ENCODE measurements at places on chromosomes 7 and 10.

DNA sequence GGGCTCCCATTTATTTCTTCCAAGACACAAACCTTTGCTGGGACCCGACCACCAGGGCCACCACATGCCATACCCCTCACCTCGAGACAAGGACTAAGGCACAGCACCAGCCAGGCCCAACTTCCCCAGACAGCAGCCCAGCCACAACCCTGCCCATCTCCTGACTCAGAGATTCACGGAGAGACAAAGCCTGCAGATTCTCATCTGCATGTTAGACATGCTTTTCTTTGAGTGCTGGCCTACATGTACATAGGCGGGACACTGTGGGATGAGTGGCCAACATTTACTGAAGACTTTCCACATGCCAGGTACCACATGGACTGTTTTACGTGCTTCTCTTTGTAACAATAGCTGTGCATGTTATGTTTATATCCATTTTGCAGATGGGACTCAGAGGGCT is 221.3 kb upstream of the ZMIZ1 start:
- no peak for DNase-seq

DNA sequence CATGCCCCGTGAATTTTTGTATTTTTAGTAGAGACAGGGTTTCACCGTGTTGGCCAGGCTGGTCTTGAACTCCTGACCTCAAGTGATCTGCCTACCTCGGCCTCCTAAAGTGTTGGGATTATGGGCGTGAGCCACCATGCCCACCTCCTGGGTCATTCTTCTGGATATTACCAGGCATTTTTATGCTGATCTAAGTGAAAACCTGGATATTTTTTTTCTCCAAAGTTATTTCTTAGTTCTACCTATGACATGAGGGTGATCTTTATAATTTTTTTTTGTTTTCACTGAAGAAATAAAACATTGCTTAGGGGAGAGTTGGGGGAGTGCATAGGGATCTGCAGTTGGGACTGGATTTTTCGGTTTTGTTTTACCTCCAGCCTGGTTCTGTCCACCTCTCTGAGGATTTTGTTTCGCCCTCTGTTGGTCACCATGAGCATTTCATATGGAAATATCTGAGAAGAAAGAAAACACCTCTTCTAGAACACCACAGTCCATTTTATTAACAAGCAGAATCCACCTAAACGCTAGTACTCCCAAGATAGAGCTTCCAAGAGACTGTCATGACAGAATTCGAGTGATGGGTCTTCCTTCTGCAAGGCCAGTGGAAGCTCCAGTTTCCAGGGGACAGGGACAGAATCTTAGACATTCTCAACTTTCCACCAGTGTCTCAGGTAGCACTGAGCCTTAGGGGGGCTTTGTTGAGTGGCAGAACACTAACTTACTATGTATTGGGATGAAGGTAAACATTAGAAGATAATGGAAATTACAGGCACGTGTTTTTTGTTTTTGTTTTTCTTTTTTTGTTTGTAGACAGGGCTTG is 33.4 kb upstream of the AFAP1L2 start:
- DNase-seq, result no peak

- DNase-seq, result no peak
Measured at GRCh38 chr10:11522821-11523245, 88.6 kb downstream of the USP6NL start.

GRCh38 chr10:128883231-128884032 is 583.6 kb upstream of the MGMT start:
- no peak for DNase-seq

DNA sequence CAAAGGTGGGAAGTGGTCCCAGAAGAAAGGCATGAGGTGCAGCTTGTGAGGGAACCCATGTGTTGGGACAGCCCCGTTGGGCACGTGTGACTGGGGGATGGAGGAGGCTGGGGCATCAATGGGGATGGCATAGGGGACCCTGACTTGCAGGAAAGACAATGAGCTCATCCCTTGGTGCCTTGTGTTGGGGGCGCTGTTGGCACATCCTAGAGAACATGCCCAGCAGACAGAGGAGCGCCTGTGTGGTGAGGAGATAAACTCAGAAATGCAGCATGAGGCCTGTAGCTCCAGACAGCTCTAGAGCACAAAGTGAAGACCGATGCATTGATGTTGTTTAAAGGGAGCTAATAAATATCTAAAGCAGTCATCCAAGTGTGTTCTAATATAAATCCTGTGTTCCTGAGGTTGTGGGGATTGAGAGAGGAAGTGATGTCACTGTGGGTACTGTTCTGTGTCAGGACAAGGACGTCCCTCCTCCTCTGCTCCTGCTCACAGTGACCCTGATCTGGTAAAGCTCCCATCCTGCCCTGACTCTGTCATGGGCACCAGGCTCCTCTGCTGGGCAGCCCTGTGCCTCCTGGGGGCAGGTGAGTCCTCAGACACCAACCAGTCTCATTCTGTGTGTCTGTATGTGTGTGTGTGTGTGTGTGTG is 126.1 kb upstream of the PRSS58 start:
- no peak for DNase-seq

DNA sequence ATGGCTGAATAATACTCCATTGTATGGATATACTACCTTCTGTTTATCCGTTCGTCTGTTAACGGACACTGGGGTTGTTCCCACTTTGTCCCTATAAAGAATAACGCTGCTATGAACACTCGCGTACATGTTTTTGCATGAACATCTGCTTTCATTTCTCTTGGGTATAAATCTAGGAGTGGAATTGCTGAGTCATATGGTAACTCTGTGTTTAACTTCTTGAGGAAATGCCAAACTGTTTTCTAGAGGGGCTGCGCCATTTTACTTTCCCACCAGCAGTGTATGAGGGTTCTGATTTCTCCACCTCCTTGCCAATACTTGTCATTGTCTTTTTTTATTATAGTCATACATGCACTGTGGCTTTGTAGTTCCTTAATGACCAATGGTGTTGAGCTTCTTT is 20.6 kb upstream of the RASSF4 start:
- DNase-seq, result no peak

GRCh38 chr10:12594448-12594944 is 245.1 kb downstream of the CAMK1D start:
- DNase-seq, result no peak

- DNase-seq, result no peak
Measured at GRCh38 chr10:59829601-59830000, 76.3 kb upstream of the MRLN start.

- DNase-seq, result no peak
Measured at GRCh38 chr10:84004221-84004620, 135.1 kb upstream of the GHITM start.

DNA sequence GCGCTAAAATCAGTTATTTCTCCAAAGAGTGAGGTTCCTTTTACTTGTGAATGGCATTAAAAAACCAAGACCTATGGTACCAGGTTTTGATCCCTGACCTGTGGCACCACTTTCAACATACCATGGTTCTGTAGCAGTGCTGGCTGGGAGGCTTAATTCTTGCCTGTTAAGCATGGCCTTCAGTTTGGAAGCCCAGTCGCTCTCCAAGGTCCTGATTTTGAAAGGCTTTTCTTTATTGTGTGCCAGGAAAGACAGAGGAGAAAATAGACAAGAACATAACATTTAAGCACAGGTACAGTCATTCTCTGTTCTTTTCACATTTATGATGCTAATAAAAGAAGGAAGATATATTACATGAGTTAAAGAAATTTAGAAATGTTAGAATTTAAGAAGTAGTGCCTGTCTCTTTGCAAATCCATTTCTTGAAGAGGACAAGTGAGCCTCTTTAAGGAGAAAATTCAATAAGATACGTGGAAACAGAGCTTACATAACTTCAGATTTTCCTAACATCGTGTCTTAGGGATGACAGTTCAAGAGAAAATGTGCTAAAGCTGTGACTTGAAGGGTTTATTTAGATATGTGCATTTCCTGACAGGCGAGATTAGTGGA is 357.6 kb downstream of the DPP6 start:
- DNase-seq, result peak; percentile 78

DNA sequence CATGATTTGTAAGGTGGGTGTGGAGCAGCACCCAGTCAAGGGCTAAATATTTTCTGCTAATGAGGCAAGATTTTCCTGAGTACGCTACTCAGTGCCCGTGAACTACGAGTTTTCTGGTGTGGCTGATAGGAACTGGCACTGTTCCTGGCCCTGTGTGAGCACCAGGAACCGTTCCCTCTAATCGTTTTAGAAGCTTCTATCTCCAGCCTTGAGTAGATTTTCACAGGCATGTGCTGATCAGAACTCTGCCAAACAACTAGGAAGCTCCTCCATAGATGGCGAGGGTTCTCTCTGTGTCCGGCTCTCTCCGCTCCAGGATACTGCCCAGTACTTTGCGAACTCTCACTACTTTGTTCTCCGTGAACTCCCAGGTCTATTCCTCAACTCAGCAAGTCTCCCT is 17.7 kb downstream of the TRIM4 start:
- no peak for DNase-seq

DNA sequence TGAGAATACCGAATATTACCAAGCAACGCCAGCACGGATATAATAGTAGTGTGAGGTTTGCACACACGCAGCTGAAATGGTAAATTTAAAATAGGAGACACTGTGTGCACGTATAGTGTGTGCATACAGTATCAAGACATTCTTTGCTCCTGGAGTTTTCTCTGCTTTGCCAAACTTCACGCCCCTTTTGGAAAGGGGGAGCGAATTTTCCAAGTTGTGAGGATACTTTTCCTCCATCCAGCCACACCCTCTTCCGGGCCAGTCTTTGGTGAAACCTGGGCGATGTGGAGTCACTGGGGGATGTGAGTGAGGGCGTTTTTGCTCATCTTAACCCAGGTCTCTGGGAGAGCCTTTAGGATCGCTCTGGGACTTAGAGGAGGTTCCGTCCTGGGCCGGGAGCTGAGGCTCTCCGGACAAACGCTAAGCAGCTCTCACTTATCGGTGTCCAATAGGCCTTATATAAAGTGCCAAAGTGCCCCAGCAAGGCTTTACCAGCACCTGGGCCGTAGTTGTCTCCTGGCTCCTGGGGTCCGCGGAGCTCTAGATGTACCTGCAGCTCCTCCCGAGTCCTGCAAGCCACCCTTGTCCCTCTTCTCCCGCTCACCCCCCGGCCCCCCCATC is 160.0 kb upstream of the MKI67 start:
- no peak for DNase-seq

DNA sequence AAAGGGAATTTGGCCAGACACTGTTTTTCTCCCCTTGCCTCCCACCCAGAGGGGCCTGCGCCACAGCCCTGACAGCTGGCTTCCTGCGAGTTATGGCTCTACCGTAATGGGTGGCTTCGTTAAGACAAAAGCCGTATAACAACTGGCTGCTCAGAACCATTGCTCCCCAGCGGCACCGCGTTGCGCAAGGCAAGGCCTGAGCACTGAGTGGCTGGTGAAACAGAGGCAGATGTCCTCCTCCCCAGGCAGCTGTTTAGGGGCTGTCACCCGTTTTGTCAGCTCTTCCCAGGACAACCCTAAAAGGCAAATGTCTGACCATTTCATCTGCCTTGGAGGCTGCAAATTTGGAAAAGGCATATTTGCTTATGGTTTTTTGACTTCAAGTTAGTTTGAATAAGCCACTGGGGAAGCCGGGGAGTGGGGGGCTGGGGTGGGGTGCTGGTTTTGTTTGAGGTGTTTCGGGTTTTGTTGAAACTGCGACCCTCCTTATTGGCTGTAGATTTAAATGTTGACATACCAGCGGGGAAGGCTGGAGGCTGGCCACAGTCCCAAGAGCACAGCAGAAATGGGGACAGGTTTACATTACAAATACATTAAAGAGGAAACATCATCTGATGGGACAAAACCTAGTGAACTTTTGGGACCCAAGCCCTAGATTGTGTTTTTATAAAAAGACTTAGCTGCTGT is 681 bp upstream of the SPOCK2 start:
- DNase-seq, result no peak

DNA sequence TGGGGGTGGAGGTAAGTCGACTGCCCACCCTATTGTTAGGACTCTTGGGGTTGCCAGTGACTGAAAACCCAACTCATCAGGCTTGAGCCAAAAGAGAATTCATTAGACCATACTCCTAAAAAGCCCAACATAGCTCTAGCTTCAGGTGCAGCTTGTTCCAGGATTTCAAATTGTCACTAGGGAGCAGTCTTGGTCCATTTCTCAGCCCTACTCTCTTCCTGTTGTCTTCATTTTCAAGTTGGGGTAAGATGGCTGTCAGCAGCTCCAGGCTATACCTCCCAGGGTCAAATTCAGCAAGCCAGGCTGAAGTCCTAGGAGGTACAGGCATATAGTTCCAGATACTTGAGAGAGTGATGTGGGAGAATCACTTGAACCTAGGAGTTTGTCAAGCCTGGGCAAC is 14.9 kb upstream of the COL13A1 start:
- DNase-seq, result no peak

DNA sequence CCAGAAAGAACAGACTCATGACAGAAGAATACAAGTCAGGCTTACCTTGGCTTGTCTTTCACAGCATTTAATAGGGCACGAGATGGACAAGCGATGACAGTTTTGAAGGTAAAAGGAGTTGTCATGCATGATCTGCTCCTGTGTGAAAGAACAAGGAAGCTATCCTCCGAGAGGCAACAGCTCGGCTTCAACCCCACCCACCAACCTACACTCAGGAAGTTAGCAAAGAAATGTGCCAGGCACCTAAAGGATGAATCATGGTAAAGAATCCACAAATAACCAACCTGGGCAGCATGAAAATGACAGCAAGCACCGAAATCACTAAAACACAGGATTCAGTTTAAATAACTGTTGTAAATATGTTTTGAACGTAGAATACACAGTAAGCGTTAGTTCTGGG is 700.2 kb downstream of the TYW1 start:
- DNase-seq, result no peak

DNA sequence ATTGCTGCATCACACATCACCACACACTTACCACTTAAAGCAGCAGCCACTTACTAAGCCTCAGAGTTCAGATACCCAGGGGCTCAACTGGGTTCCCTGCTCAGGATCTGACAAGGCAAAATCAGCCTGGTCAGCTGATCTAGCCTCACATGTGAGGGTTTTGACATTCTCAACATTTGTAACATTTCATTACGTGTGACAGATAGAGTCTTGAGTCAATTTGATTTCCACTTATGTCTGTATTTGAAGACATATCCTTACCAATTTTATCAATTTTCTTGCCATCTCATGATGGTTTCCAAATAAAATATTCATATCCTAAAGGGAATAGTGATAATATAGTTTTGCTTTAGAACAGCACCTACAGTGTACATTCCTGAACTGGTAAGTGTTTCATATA is 494.7 kb upstream of the PFKP start:
- no peak for DNase-seq

DNA sequence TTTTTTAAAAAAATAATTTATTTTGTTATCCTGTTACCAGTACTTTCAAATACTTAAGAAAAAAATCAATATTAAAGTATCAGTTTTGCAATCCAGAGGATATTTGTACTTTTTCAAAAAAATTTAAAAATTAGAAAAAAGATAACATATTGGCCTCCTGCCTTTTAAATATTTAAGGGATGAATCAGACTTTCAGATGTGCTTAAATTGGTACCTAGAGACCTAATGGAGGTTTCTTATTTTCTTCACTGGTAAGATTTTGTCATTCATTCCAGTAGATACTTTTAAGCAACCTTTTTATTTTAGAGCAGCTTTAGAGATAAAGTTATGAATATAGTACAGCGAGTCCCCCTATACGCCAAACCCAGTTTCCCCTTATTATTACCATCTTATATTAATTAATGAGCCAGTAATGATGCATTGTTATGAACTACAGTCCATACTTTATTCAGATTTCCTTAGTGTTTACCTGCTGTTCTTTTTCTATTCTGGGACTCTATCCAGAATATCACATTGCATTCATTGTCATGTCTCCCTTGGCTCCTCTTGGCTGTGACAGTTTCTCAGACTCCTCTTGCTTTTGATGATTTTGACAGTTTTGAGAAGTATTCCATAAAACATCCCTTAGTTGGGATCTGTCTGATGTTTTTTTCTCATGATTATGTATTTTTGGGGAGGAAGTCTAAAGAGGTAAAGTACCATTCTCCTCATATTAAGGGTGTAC is 34.2 kb downstream of the BICC1 start:
- DNase-seq, result no peak

GRCh38 chr10:85946713-85947326 is 419.8 kb downstream of the GRID1 start:
- no peak for DNase-seq
